OCI-M1 (cell line): ENCODE measurements at places on chromosomes 6 and 20.

DNA sequence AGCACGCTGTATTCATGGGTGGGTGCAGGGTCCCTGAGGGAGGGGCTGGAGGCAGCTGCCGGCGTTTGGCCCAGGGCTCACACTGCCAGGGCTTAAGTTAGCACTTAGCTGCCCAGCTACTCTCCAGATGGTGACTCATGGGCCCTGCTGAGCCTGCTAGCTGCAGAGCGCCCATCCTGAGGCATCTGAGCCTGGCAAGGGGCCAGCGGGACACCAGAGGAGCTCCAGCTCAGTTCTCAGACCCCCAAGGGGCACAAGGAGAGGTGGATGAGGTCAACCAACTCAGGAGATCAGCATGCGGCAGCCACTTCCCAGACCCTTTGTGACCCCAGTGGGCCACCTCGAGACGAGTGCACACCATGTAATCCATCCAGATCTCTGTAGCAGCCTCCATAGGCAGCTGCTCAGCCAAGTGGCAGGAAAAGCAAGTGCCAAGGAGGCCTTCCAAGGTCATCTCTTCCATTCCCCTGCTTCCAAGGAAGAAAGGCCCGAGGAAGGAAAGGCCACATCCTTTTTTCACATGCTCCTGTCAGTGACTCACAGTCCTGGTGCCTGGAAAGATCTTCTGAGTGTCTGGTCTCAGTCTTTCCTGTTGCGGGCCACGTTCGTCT, 35.3 kb downstream of the FOXP4 start:
- no peak for DNase-seq

- DNase-seq: no peak
These were observed 23.2 kb downstream of the GLYATL3 start for GRCh38 chr6:49522710-49523593.

DNA sequence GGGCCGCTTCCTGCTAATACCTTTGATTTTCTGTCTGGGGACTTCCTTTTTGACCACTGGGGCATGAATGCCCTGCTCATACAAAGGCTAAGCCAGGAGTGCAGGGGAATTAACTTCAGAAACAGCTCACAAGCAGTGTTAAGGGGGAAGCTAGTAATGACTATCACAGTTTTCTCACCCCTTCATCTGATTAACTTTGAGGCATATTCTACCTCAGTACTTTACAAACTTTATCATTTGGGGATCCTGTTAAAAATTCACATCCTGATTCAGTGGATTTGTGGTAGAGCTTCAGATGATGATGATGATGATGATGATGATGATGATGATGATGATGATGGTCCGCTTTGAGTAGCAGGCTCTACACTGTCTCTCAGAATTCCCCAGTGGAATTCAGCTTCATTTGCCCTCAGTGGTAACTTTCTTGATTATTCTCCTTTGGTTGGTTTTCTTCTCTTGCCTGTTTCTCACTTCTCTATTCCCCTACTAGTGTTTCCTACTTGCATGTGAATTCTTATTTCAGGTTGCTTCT, 78.4 kb upstream of the TMEM170B start:
- no peak for DNase-seq

DNA sequence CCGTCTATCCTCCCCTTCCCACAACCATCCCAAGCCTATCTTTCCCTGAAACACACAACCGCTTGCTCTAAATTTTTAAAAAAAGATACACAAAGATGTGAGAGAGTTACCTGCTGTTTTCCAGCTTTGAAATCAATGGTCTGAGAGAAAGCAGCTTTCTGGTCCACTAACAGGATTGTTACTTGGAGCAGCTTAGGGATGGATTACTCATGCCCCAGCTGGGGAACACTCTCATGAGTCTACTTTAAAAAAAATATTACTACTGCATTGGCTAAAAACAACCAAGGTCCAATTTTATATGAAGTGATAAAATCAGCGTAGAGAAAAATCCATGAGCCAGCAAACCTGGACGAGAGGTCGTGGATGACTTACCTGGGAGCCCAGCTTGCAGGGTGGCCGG, 29.6 kb upstream of the FOXC1 start:
- no peak for DNase-seq

GRCh38 chr6:2378891-2379652, 133.7 kb upstream of the GMDS start:
- DNase-seq: no peak

DNA sequence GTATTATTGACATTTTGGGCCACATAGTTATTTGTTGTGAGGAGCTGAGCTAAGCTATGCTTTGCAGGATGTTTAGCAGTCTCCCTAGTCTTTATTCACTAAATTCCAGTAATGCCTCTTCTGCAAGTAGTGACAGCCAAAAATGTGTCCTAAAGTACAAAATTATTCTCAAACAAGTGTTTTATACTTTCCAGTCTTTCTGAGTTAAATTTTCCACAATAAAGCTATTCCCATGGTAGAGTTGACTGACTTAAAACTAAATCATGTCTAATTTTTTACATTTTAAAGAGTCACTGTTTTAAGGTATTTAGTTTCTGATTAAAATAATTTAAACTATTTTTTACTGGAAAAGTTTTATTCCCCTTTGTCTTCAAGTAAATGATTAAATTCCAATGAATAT, 717.8 kb upstream of the HS3ST5 start:
- no peak for DNase-seq

DNA sequence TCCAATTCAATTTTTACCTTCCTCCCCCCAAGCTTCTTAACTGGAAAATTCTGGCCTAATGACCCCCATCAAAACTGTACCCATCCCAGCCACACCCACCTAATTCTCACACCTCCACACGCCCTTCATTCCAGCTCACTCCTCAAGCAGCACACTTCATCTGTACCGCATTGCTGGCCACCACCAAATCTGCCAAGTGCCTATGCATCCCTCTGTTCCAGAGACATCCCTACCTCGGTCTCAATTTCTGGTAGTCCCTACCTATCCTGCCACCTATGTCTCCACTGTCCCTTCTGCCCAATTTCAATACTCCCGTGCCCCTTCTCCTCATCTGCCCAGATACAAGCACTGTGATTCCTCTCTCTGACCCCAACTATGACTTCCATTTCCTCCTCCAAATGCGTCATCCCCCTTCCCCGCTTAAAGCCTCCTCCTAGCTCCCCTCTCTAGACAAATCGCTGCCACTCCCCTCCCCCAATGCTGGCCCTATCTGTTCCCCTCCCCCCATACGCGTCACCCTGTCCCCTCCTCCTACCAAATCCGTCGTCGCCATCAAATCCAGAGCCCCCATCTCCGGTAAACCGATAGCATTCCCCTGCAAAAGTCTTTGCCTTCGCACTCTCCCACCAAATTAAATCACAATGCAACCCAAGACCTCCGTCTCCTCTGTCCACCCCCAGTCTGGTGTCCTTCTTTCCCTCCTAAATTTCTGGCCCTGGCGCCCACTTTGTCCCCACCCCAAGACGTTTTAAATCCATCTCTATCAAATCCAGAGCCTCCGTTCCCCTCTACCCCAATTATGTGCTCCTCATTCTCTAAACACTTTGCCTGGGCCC, 1.2 kb downstream of the MTCH1 start:
- peak; percentile 68 for DNase-seq

DNA sequence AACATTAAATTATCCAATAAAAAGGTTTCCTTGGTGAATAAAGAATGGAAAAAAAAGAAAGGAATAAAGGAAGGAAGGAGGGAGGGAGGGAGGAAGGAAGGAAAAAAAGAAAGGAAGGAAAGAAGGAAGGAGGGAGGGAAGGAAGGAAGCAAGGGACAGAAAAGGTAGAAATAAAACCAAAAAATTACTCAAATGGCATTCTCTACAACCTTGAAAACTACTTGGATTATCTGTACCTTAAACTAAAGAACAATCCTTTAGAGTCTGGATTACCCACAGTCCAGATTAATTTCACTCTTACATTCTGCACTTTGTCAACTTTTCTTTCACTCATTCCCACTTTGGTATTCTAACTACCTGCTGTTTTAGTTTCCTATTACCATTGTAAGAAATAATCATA, 361.8 kb upstream of the ADGRB3 start:
- DNase-seq: no peak
